ENCODE measurements at places on chromosomes 4 and X.

GRCh38 chr4:185638548-185639301, 103.4 kb upstream of the PDLIM3 start:
- peak overlapping the region; percentile 66 for H3K4me3 ChIP-seq
- H3K27ac ChIP-seq, result peak overlapping the region; percentile 17
- peaks cover 5% of the 10 kb centered on the region for H3K4me1 ChIP-seq
- DNase-seq, result no peak

- DNase-seq, result no peak
- no peaks in the 10 kb centered on the region for H3K27me3 ChIP-seq
- H3K36me3 ChIP-seq, result no peaks in the 10 kb centered on the region
- H3K4me3 ChIP-seq, result no peak overlapping the region
- no peak overlapping the region for H3K27ac ChIP-seq
Observed at GRCh38 chr4:115187136-115187535, 73.7 kb upstream of the NDST4 start.

DNA sequence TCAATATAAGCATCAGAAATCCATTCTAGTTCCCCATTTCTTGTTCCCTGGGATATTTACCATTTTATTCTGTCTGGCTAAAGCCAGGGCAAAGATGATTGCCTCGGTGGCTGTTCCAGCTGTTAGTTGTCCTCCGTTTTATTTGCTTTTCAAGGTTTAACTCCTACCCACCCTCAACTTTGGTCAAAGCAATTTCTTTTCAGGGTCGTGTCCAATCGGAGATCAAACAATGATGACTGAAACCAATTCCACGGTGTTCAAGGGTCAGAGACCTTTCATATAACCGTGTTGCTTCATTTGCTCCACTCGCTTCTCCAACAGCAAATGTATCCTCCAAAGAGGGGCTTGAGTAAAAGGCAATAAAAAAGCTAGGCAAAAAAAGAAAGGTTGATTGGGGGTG, 193.5 kb upstream of the FTHL17 start:
- no peaks in the 10 kb centered on the region for H3K36me3 ChIP-seq
- H3K27me3 ChIP-seq, result no peaks in the 10 kb centered on the region
- no peak overlapping the region for H3K27ac ChIP-seq
- H3K4me3 ChIP-seq, result peak overlapping the region; percentile 39

DNA sequence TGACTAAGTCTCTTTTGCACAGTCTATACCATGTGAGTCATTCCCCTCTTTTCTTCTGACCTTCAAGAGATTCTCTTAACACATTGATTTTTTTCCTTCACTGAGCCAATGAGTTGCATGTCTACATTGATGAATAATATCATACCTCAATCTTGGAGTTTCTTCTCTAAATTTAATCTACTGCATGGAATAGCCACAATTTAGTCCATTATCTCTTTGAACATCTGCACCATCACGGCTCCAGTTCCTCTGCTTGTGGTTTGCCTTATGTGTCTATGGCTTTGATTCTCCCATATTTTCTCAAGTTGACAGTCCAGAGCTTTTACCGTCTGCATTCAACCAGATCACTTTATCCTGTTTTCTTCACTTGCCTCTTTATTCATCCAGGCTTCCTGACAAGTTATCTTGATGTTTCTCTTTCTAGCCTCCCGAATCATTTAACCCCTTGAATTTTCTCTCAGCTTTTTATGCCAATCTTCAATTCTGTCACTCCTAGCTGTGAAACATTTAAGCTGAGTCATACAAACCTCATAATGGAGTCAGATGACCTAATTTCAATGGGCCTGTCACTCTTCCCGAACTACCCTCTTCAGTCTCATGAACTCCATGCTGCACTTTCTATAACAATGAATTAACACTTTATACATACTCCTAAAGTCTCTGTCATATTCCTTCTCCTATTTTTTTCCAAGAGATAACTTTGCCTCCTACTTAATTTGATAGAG, 222.3 kb downstream of the CPE start:
- H3K36me3 ChIP-seq, result no peaks in the 10 kb centered on the region
- DNase-seq, result no peak
- no peaks in the 10 kb centered on the region for H3K4me1 ChIP-seq
- no peaks in the 10 kb centered on the region for H3K27me3 ChIP-seq

- H3K4me3 ChIP-seq, result no peak overlapping the region
- no peaks in the 10 kb centered on the region for H3K4me1 ChIP-seq
- H3K36me3 ChIP-seq, result no peaks in the 10 kb centered on the region
- no peaks in the 10 kb centered on the region for H3K27me3 ChIP-seq
Observed at GRCh38 chrX:84475101-84475500, 27.2 kb downstream of the HDX start.

Measured in thoracic aorta (tissue), 2 donors.